ENCODE measurements at places on chromosomes 2 and 18.

DNA sequence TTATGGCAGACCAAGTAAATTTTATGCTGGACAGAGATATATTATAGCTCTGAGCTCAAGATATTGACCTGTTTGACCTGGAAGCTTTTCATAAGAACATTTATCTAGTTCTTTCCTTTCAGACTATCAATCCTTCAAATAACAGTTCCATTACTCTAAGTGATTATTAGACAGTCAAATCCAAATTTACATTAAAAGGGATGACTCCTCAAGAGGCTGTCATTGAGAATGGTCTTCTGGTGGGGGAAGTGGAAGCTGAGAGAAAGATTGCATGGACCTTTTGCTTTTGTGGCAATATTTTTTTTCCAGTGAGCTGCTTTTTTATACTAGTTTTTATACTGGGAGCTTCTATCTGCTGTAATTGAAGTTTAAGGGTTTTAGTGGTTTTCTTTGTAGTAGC is 14.9 kb upstream of the SERPINB12 start:
- no peak for DNase-seq

DNA sequence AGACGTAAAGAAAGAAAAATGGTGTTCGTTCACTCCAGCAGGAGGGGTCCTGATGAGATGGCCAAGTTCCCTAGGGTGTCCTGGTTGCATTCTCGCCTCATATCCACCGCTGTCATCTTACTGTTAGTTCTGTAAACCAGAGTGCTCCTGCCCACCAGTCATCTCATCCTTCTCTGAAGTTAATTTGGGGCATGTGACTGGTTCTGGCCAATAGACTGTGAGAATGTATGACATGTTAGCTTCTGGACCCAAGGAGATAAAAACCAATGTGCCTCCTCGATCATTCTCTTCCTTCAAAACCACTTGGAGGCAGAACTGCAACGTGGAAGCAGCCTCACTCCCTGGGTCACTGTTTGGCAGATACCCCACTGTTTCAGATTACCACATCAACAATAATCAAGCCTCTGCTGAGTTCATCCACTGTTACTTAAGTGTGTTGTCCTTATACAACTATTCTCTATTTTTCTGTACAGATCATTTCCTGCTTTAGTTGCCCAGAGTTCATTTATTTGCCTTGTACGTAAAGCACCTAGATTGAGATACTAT is 759.1 kb downstream of the TSN start:
- no peak for DNase-seq

GRCh38 chr2:45072862-45073237 is 63.6 kb upstream of the SIX2 start:
- DNase-seq: no peak

DNA sequence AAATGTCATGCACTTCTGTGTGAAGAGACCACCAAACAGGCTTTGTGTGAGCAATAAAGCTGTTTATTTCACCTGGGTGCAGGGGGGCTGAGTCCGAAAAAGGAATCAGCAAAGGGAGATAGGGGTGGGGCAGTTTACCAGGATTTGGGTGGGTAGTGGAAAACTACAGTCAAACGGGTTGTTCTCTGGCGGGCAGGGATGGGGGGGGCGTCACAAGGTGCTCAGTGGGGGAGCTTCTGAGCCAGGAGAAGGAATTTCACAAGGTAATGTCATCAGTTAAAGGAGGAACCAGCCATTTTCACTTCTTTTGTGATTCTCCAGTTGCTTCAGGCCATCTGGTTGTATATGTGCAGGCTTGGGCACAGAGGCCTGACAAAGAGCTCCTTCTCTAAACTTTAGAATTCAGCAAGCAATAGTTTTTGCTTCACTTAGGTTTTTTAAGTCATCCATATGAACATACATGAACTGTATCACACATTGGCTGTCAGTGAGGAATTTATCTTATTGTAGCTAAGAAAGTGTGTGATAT is 17.5 kb upstream of the ALPK2 start:
- DNase-seq: no peak

GRCh38 chr2:224401641-224402342 is at the start of gene FAM124B:
Gene FAM124B (minus strand): TSS chr2:224402107. CDS start chr2:224401768, 339 bp downstream.
- DNase-seq: no peak

GRCh38 chr2:84846041-84846663 is 34.7 kb downstream of the TRABD2A start:
- no peak for DNase-seq

GRCh38 chr2:95383635-95384027 is 18.9 kb upstream of the FAHD2A start:
- DNase-seq: no peak

DNA sequence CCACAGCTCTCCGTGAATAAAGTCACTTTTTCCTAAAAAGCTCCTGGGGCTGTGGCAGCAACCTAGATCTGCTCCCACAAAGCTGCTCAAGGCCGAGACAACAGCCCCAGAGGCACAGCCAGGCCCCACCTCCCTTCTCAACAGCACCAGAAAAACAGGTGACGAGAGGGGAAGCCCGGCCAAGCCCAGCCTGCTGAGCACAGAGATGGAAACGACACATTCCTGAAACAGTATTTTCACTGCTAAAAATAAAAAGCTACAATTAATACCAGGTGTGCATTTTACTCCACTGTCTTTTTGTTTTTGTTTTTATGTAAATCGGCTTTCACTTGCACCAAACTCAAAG is 199.3 kb downstream of the HDAC4 start:
- DNase-seq: no peak

GRCh38 chr18:386994-387393 is 113.5 kb downstream of the COLEC12 start:
- DNase-seq: no peak

GRCh38 chr18:27110319-27110718 is 74.8 kb downstream of the CHST9 start:
- no peak for DNase-seq

DNA sequence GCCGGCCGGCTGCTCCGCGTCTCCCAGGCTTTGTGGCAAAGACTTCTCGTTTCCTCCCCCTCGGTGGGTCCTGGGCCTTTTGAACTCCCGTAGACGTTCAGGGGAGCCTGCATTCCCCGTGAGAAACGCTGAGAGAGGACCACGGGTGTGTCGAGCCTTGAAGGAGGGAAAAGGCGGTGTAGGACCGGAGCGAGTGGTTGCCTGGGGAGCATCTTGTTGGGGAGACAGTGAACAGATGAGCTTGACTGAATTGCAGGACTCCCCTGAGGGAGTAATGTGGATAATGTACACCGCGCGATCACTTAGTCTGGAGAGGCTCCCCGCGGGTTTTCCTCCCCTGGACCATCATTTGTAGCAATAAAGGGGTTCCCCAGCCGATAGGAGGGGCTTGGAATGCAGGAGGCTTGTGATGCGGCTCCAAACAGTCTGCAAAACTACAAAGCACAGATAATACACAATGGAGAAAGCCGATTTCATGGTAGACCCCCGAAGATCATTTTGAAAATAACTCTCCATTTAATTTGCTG is 769 bp downstream of the ALMS1 start:
- no peak for DNase-seq

DNA sequence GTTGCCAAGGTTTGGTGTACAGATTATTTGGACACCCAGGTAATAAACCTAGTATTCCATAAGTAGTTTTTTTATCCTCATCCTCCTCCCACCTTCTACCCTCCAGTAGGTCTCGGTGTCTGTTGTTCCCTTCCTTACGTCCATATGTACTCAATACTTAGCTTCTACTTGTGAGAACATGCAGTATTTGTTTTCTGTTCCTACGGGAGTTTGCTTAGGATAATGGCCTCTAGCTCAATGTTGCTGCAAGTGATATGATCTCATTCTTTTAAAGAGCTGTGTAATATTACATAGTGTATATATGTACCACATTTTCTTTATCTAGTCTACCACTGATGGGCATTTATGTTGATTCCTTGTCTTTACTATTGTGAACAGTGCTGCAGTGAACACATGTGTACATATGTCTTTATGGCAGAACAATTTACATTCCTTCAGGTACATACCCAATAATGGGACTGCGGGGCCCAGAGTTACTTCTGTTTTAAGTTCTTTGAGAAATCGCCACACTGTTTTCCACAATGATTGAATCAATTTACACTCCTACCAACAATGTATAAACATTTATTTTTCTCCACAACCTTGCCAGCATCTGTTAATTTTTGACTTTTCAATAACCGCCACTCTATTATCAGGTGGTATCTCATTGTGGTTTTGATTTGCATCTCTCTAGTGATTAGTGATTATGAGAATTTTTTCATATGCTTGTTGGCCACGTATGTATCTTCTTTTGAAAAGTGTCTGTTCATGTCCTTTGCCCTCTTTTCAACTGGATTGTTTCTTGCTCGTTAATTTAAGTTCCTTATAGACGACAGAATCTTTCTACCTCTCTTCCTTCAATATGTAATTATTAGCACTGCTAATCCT is 88.0 kb downstream of the MEMO1 start:
- no peak for DNase-seq

DNA sequence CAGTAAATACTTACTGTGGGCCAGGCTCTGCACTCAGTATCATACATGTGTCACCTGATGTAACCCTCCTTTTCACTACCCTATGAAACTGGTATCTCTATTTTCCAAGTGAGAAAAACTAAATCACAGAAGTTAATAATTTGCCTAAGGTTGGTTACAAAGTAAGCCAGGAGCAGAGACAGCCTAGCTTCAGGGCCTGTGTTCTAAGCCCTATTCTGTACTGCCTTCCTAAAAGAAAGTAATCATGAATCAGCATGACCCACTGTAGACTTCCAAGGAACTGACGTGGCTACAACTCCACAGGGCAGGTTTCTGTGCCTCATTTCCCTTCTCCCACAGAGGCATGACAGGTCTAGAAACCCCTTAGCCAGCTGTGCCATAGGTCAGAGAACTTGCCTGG is 14.3 kb downstream of the ZNF142 start:
- no peak for DNase-seq

- DNase-seq: no peak
These were observed 19.2 kb downstream of the ATP6V1B1 start for GRCh38 chr2:70954886-70955285.

- DNase-seq: no peak
These were observed 482.1 kb downstream of the ARHGAP15 start for GRCh38 chr2:143611336-143611735.

DNA sequence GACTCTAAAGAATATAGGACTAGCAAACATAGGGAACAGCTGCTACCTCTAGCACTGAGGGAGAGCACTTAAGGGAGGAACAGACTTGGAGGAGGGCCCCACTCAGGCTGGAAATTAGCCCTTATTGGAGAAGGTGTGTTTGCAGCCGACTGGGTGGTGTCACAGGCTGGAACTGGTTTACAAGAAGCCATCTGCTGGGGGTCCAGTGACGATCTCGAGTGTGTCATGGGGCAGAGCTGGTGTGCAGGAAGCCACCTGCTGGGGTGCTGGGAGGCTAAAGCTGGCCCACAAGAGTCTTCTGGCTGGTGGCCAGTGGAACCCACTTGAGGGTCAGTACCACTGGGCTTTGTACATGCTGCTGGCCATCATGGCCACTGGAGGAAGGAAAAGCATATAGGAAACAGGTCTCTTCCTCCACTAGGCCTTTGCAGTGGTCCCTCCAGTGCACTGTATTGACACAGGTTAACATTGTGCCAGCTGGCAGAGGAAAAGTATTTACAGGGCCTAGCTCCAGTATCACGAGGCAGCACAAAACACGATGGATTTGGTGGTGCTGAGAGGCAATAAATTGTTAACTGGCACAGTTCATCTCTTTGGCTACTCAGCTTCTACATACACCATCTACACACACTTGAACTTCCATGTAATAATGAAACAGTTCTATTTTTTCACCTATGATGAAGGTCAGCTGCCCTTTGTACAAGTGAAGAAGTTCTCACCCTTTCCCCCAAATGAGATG is 43.6 kb downstream of the MAP3K20 start:
- DNase-seq: no peak

DNA sequence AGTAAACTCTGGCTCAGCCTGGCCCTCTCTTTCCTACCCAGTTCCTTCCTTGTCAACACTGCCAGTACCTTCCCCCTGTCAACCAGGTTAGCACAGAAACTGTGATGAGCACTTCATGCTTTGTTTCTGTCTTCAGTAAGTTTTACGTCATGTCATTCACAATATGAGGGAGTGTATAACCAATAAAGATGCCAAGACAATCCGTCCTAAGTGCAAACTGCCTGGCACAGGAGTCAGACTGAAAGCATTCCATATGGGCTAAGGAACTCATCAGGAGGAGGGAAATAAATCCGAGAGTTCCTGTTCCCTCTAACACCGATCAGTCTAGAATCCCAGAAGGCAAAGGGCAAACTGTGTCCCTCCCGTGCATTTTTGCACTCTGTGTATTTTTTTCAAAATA is 507.2 kb downstream of the CMPK2 start:
- DNase-seq: no peak

DNA sequence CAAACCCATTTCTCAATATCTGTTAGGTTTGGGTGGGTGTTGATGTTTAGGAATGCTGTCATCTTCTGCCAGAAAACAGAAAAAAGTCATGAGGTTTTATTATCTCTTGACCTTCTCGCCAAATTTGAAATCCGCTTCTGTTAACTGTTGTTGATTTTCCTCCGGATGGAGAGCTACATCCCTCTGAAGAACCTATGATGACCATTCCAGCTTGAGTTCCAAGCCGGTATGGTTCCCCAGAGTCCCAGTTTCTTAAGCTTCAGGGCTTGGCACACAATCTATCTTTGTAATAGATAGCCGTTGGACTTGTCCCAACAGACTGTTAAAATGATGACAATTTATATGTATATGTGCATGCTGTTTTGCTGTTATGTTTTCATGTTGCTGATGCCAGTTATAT is 1201.0 kb downstream of the LRP1B start:
- no peak for DNase-seq

- no peak for DNase-seq
These were observed 192.4 kb downstream of the ZBTB7C start for GRCh38 chr18:48216639-48217257.

DNA sequence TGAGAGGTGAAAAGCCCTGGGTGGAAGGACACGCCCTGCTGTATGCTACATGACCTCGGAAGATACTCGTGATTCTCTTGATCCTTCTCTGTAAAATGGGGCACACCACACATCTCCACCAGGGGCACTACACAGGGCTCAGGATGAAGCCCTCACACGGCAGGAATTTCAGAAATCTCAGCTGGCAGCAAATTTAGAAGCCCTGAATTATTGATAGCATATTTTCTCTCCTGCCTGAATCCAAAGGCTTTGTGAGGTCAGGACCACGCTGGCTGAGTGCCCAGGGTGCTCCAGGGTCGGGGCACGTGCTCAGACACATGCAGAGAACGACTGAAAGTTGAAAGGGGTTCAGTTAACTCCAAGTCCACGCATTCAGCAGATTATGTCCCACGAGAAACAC is 42.1 kb upstream of the GALR1 start:
- no peak for DNase-seq

DNA sequence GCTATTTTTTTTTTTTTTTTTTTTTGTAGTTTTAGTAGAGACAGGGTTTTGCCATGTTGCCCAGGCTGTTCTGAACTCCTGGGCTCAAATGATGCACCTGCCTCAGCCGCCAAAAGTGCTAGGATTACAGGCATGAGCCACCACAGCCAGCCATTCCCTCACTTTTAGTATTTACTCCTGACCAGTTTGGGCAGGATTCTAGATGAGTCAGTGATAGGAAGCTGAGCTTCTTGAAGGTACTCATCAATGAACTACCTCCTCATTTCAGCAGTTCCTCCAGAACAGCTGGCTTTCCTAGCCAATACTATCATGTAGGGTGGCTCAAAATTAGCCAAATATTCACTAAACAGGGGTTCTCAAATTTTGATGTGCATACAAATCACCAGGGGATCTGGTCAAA is 57.2 kb downstream of the CYBRD1 start:
- DNase-seq: no peak

Data from GM12891 (cell line).